Stomach (tissue), 19 donors: ENCODE measurements at places on chromosomes 12 and 14.

DNA sequence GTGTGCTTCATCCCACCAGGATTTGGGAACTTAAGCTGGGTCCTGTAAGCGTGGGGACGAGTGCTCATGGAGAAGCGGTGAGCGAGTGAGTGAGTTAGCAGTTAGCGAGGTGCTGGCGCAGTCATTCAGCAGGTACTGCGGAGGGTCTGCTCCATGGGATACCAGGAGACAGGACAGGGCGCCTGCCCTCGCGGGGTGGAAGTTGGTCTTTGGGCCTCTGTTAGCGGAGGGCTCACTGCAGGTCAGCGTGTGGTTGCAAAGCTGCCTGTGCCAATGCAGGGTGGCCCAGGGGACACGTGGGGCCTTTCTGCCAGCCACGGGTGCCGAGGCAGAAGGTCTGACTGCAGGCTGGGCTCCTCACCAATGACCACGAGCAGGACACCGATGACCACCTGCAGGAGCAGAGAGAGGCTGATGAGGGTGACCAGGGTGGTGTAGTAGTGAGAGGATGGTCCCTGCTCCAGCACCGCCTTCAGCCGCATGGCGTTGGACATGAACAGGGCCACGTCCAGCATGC lies 97.6 kb downstream of the NINJ2 start:
- DNase-seq, result no peak

DNA sequence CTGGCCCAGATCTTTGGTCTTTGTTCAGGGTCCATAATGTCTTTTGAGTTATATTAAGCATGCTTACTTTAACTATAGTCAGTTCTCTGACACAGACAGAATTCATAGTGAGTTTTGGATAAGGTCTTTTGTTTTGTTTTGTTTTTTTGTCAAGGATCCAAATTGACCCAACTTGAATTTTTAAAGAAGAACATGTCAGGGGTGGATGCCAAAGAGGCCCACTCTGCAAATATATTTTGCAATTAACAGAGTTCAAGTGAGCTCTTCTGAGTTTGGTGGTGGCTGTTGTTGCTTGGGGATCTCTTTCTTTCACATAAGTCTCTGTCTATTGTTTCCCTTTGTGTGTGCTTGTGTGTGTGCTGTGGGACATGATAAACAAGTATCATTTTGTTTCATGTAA lies 34.4 kb upstream of the PMCH start:
- no peak for DNase-seq

- DNase-seq, result no peak
Measured at GRCh38 chr14:38835874-38836273, 267.2 kb downstream of the SEC23A start.

DNA sequence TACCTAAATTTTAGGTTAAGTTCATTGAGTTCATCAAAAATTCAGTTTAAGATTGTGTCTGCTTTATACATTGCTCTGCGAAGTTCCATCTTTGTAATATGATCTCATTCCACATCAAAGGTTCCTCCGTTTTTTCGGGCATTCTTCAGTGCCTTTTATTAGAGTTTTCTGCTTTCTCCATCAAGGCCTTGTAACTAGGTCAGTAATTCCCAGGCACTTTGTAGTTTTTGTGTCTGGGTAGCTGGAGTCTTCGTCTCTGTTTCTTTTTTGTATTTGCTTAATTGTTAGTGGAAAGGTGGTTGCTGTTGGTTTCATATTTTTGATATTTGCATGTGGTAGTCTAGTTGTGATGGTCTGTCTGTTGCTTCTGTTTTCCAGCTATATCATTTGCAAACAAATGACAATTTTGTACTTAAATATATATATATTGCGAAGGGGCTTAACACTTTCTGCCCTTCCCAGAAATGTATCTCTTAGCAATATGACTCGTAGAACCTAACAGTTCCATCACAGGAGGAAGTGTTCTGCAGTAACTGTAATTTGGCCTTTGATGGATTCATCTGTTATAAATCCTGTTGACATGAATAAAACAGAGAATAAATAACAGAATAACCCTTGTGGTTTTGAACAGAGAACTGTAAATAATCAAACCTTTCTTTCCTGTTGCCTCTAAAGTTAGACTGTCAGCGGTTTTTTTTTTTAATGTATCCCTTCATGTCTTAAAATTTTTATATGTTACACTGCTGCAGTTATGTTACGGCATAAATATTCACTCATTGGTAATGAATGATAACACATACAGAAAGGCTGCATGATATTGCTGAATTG lies 88.4 kb upstream of the DYNC1H1 start:
- no peak for DNase-seq

GRCh38 chr12:9719790-9720189 lies 13.1 kb downstream of the CLECL1 start:
- DNase-seq, result no peak

DNA sequence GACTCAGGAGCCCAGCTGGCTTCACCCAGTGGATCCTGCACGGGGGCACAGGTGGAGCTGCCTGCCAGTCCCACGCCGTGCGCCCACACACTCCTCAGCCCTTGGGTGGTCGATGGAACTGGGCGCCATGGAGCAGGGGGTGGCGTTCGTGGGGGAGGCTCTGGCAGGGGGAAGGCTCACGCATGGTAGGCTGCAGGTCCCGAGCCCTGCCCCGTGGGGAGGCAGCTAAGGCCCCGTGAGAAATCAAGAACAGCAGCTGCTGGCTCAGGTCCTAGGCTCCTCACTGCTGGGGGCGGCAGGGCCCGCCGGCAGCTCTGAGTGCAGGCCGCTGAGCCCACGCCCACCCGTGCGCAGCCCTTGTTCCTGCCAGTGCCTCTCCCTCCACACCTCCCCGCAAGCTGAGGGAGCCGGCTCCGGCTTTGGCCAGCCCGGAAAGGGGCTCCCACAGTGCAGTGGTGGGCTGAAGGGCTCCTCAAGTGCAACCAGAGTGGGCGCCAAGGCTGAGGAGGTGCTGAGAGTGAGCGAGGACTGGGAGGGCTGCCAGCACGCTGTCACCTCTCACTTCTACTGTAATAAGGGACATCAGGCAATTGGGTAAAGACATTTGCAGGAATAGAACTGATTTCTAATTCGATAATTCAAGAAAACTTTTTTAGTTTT lies 115.4 kb downstream of the TMTC2 start:
- no peak for DNase-seq
